GM18507 (cell line): ENCODE measurements at places on chromosomes 4 and X.

- no peak for DNase-seq
Measured at GRCh38 chrX:57596109-57596508, 4.3 kb downstream of the ZXDB start.

DNA sequence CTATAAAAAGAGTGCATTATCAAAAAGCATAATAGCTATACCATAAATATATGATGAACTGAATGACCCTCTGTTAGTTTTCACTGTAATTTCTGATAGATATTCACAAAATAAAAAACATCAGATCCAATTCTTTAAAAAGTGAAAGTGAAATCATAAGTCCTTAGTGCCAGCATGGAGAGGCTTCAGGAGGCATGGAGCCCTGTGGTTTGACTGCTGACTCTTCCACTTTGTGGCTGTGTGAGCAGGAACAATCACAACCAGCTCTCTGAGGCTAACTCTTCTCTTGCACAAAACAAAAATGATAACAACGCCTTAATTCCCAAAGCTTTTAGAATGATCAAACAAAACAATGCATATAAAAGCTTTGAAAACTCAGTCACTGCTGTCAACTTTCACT, 1143.9 kb downstream of the PDHA2 start:
- no peak for DNase-seq

- DNase-seq = no peak
Measured at GRCh38 chrX:118594697-118595420, 99.2 kb downstream of the DOCK11 start.

- no peak for DNase-seq
Measured at GRCh38 chr4:181752516-181752915, 490.7 kb upstream of the TENM3 start.

- DNase-seq = no peak
Measured at GRCh38 chr4:108036213-108036612, 46.5 kb downstream of the HADH start.

- DNase-seq = no peak
Measured at GRCh38 chr4:30722359-30723200, 2.4 kb downstream of the PCDH7 start.

GRCh38 chr4:40299811-40300292, 35.3 kb upstream of the CHRNA9 start:
- no peak for DNase-seq
